ENCODE measurements at places on chromosomes 3 and 15.

DNA sequence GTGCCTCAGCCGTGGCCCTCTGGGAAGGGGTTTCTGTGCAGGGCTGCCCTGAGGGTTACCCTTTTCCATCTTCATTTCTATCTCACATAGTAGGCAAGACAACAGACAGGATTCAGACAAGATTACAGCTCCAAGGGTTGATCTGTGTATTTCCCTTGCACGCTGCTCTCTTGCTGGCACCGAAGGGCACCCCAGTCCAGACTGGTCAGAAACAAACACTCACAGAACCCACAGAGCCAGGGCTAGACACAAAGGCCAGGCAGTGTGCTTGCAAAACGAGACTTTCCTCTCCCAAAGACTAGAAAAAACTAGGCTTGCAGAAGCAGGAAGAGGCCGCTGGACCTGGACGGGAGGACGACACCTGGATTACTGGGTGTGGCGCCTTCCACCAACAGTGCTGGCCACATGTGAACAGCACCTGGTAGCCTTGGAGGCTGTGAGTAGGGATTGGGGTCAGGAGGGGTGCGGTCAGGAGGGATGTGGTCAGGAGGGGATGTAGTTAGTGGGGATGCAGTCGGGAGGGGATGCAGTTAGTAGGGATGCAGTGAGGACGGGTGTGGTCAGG lies 96.8 kb downstream of the BDH1 start:
- no peak for DNase-seq

DNA sequence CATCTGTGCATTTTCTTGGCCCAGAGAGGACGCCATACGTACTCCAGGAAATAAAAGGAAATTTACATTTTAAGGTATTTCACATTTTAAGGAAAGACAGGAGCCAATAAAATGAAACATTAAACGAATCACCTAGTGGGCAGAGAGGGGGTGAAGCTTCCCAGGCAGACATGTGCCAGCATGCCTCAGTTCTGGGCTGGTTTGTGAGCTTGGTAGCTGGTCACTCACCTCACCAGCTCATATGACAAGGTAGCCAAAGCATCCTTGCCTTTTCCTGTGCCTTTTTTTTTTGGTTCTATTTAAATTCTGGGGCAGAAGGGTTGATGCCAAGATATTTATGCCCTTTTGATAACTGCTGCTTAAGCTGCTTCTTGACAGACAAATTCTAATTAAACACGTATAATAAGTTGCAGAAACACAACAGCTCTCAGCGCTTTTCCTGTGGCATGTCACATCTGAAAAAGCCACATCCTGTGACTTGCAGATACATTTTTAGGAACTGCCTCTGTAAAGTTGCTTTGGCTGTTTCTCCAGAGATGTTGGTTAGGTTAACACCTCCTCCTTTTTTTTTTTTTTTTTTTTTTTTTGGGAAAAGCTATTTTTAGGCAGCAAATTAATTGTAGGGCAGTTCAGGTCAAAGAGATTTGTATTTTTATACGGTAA lies 218.6 kb downstream of the PDCD6IP start:
- DNase-seq: no peak

DNA sequence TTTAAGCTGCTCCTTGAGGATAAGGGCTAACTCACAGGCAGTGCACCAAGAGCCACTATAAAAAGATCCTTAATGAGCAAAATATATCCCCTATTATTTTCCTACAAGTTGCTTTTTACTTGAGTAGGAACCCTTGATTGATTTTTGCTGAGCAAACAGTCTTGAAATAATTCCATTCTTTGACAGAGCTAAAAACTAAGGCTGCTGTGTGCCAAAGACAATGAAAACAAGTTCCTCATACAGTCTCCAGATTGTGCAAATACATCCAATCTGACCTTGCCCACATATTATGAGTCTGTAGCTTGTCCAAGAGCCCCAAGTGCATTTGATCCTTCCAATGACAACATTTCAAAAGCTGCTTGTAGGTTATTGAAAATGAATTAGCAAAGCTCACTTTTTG lies 15.0 kb downstream of the PRKAR2A start:
- DNase-seq: no peak

DNA sequence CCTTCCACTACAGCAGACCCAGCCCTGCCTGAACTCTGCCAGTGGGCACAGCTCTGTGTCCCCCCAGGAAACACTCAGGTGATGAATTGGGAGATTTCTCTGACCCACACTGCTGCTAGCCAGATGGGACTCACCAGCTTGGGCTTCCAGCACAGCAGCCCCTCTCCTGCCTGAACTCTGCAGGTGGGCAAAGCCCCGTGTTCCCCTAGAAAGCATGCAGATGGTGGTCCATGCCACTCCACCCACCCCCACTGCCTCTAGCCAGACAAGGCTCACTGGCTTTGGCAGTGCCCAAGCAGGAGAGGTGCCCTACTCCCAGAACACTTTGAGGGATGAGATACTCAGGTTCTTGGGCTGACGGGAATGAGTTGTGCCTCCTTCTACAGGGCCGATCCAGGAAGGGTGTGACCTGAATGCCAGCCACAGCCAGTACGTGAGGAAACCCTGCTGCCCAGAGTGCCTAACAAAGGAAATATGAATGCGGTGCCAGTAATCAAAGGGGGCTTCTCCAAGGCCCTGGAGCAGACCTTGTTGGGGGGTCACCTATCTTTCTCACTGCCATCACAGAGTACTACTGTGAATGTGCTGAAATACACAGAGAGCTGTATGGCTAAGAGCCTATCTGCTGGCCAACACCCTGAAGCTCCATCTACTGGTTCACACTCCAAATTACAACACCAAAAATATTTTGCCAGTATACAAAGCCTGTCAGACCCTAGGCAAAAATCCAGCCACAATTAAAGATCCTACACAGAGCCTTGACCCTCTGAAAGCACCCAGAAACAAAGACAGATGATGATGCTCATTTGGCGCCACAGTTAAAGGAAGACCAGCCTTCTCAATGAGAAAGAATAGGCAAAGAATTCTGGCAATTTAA lies 61.9 kb downstream of the BTLA start:
- peak; percentile 57 for DNase-seq

GRCh38 chr15:68783226-68784058 lies 37.3 kb downstream of the ANP32A start:
- peak; percentile 65 for DNase-seq

GRCh38 chr15:99427210-99427609 lies 138.6 kb upstream of the MEF2A start:
- DNase-seq: no peak

DNA sequence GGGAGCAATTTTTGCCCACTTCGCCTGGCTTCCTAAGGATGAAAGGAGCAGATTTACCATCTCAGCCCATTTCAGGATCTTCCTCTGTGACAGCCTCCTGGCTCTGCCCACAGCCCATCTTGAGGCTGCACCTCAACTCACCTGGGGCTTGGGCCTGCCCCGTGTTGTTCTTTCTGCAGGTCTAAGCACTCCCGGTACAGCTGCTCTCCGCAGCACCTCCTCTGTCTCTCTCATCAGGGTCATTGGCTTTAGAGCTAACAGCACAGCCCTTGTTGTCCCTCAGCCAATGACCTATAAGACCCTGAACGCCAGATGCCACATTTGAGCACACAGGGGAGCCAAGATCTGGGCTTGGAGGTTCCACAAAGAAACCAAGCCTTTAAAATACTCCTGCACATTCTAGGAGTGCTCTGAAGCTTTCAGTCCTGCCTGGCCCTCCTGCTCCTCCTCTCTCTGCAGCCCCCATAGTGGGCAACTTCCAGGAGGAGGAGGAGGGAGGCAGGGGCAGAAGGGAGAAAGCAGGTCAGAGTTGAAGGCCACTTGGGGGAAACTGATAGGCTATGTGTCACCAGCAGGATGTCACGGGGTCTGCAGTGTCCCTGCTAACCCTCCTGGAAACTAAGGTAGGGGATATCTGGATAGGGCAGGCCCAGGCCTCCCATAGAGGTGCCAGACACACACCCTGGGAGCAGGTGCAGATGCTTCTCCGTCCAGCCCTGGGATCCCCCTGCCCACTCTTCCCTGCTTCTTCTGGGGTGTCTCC lies 115.6 kb downstream of the ETFA start:
- DNase-seq: no peak

- DNase-seq: no peak
Measured at GRCh38 chr3:28973609-28974008, 307.3 kb upstream of the RBMS3 start.

DNA sequence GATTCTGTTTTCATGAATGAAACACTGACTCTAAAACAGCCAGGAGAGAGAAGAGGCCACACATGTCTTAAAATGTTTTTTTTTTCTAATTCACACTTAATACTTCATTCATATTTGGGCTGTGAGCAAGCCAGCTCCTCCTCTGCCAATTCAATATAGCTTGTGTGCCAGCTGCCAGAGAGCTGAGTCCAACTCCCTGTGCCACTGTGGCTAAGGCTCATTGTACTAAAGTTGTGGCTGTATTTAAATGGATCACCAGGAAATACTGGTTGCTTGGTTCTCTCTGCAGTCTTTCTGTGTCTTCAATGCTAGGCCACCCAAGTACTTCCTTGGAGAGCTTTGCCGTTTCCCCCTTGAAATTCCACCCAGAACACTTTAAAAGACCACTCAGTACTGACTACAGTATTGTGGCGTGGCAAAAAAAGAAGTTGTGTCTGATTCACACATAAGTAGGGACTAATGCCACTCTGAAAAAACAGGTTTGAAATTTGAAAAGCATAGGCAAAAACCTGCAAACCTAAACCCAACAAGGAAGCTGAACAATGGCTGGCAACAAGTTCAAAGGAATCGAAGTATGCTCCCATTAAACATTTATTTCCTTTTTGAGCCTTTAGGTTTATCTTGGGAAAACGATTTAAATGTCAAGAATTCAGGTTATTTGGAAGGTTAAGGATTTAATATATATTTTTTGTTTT lies 524.7 kb downstream of the DIPK2A start:
- DNase-seq: no peak

- no peak for DNase-seq
Measured at GRCh38 chr3:100605358-100605757, 4.0 kb upstream of the ADGRG7 start.

DNA sequence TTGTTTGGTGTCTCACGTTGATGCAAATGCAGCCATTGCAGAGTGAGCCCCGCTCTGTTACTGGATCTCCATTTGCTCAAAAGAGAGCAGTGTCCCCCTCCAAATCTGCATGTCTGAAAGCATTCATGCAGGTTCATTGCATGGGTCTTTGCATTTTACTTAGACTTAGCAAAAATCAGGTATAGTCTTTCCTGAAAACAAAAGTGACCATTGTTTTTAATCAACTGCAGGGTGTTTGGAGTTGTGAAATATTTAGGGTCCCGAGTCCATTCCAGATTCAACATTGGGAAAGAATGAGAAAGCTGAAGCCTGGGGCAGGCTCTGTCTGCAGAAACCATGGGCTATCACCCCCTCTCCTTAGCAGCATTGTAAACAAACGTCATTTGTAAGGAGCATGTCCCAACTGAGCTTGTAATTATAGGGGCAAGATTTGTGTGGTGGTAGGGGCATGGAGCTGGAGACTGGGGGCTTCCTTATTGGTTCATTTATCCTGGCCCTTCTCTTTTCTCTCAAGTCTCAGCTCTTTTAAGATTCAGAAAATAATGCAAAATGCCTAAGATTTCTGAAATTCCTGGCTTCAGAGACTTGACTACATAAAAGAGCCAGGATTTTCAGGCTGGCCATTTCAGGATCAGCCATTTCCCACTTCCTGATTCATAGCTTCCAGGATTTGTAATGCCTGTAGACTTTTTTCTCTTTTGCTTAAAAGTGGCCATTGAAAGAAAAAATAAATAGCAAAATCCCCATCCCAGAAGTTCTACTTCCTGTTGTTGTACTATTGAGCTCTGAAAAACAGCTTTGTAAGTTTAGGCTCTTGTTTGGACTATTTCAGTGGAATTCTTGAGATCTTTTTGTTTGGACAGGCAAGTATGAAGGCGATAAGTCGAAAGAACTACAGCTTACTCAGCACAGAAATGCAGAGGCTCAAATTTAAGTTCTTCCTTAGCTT lies 23.0 kb downstream of the IGF1R start:
- DNase-seq: no peak

- DNase-seq: no peak
Measured at GRCh38 chr3:187870360-187871203, 125.3 kb upstream of the BCL6 start.

GRCh38 chr3:142355692-142356091 lies 92.1 kb downstream of the XRN1 start:
- no peak for DNase-seq

GRCh38 chr3:146154995-146155394 lies 6.0 kb downstream of the PLOD2 start:
- no peak for DNase-seq

DNA sequence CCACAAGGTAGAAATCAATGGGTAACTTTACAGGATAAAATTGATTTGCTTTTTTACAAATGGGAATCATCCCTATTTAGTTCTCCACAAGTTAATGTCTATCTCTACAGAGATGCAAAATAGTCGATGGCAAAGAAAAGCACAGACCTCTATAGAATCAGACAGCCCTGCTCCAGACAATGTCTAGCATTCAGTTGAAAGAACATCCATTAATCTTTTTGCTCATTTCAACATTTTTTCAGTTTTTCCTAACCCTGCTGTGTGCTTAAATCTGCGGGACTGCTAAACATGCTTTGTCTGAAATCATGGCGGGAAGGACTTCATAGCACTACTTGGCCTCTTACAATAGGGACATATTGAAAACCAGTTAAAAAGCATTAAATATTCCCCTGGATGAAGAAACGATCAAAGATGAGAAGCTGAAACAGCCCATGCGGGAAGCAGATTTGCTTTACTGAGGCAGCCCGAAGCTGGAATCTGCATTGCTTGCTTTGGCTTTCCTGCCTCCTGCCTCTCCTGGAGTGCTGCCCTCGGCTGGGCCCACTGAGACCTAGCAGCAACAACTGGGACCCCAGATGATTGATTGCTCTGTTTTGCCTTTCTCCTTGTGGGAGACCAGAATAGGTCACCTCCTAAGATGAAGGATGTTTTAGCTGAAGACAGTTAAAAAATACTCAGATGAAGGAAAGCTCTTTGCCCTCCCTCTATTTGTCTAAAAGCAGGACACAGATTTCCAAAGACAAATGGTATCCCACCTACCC lies 38.5 kb upstream of the RASGRP1 start:
- DNase-seq: no peak

DNA sequence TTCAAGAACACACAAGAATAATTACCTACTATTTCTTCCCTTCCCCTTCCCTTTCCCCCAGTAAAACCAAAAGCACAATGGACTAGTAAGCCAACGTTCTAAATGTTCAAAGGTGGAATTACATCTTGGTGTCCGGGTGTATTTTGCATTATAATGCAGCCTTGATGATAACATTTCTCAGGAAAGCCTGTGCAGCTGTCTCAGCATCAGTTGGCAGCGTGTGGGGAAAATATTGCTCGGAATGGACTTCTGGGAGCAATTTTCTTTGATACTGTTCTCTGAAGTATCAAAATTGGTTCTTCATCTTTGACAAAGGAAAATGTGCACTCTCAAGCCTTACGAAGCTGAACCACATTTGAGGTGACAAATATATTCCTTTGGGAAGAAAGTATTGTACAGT lies 198.9 kb downstream of the AGBL1 start:
- DNase-seq: no peak
